ENCODE measurements at places on chromosomes 16 and 17.

DNA sequence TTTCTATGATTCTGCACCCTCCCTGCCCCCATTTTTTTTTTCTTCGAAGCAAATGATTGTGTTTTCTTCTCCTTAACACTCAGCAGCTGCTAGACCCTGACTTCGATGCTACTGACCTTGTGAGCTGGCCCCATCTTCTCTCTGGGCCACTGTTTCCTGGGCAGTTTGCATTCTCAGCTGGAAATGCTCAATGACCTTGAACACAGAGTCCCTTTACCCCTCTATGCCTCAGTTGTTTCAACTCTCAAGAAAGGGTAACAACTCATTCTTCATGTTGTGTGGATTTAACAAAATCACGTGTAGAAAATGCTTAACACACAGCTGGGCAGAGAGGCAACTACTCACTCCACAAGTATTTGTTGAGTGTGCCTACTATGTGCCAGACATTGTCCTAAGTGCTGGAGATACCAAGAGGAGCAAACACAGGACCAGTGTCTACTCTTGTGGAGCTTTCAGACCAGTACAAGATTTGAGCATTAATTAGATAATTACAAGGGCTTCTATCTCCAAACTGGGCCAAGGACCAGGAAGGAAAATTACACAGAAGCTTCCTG is 66.2 kb downstream of the IQCK start:
- no peak for DNase-seq

DNA sequence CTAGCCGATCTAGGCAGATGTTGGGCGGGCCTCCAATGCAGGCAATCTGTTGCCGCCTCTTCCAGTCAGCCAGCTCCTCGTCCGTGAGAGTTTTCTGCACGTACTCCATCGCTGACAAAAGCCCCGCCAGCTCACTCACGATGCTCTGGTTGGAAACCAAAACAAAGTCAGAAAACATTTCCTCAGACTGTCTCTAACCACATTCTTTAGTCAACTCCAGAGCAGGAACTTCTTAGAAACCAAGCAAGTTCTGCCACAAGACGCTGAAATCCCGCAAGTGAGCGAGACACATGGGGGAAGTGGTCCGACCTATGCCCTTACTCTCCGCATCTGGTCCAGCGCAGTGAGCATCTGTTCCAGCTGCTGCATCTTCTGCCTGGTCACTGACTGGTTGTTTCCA is 49.1 kb downstream of the STAT5A start:
- no peak for DNase-seq

- DNase-seq = no peak
Measured at GRCh38 chr16:82987767-82988166, 361.0 kb downstream of the CDH13 start.

DNA sequence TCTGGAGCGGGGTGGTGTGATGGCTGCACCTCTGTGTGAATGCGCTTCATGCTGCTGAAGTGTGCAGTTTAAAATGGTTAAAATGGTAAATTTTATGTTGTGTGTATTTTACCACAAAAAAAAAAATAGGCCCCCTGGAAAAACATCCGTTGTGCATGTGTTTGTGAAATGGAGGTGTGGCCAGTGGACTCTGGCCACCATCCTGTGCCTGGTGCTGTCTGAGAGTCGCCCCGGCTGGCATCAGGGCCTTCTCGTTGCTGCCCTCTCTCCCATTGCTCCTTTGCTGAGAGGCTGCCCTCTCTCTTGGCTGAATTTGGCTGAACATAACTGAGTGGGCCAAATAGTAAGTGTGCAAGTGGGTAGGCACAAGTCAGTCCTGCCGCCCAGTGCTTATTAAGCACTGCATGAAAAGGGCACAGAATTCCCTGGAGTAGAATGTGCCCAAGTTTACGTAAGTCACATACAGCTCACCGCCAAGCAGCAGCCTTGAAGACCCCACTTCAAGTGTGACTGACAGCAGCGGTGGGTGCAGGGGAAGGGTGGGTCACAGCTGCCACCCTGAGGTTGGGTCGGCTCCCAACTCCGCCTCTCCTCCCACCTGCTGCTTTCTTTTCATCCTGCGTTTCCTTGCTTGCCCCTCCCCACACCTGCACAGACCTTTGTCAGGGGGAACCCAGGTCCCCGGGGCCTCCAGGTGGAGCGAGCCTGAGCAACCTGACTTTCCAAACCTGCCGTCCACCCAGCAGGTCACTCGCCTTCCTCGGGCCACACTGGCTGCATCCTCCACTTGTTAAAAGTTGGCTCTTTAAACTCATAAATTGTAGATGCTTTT is 46.8 kb downstream of the FOXK2 start:
- DNase-seq = no peak

- no peak for DNase-seq
Measured at GRCh38 chr17:42904110-42904469, 3.5 kb downstream of the G6PC1 start.

DNA sequence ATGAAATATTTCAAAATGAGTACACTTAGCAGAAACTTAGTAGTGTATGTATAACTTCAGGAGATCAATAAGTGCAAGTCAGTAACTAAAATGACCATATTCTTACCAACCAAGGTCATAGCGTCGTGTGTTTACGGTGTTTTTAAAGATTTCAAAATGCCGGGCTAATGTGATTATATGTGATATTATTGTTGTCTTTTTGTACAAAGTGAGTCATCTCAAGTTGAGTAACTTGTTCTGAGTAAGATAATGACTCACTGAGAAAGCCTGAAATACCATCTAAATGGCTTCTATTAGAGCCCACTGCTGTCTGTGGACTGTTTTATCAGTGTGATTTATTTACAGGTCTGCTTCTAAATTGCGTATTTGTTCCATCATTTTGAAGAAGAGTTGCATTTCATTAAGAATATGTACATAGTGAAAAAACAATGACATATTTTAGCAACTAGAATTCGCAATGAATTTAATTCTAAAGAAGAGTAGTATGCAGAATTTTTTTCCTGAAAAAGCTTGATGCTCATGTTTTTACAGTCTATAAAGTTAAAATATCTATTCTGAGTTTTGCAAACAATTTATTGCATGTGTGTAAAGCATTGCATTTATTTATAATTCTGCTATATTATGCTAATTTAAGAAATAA is 12.7 kb downstream of the KRT12 start:
- no peak for DNase-seq

DNA sequence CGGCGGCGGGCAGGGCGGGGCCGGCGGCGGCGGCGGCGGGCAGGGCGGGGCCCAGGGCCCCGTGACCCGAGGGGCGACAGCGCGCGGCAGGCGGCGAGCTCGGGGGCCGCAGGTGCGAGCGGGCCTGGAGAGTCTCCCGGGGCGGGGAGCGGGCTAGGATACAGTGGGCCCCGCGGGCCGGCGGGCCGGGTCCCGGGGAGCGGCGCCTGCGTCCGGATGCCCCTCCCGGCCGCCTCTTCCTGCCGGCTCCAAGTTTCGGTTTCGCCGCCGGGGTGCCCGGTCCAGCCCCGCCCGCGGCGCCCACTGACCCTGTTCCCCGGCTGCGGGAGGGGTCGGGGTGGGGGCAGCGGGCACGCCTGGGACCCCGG is at the start of gene RNF213:
TSS of gene RNF213 (plus strand) at position 62 of the 368 bp plus-strand sequence. CDS start 2,830 bp downstream, outside the sequence.
- DNase-seq = no peak

DNA sequence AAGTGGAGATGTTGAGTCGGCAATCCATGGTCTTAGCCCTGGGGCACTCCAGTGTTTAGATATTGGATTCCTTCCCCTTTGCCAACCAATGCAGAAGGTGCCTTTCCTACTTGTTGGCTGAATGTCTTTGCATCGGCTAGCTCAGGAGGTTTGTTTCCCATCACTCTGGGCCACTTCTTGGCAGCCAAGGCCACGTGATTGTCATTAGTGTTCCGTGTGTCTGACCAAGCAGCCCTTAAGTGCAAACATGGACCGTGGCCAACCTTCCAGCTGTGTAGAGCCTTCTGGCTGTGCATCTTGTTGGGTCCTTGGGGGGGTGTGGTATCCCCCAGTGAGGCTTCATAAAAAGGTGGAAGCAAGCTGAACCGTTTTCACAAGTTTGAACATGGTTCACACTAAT is 66.0 kb downstream of the GNAO1 start:
- no peak for DNase-seq
